ENCODE measurements at places on chromosomes 2 and 18. TPM values are rescaled to one million over a fixed set of nuclear protein-coding genes. Genes with fewer than 3 reads are reported as not detected.

ZFP36L2 gene
- total RNA-seq: 8.2 TPM

PDE1A gene
- total RNA-seq: 0.13 TPM

TMEM18 gene
- total RNA-seq: 19.5 TPM

POTEC gene
- under 0.01 TPM for total RNA-seq

EPB41L3 gene
- total RNA-seq: 0.53 TPM
